ENCODE measurements at places on chromosomes 7 and 10.

GRCh38 chr10:73886085-73886529, 11.8 kb upstream of the CAMK2G start:
- DNase-seq: peak; percentile 47

DNA sequence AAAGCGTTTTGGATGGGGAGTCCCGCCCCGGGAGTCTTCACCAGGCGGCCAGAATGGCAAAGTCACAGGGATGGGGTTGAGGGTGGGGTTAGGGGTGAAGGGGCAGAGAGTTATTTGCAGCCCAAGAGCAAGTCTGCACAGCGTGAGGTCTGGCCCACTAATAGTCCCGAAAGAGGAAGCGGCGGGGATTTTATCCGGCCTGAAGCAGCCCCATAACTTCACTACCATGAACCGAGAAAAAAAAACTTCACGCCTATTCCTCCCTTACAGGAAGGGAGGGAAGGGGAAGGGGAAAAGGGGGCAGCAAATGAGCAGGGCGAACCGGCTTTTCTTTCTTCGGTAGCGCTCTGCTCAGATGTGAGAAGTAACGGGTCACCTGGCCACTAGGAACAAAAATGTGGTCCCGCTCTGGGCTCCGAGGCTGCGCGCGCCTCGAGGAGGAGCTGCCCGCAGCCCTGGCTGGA, 712 bp downstream of the ITPRIP start:
- DNase-seq: no peak

DNA sequence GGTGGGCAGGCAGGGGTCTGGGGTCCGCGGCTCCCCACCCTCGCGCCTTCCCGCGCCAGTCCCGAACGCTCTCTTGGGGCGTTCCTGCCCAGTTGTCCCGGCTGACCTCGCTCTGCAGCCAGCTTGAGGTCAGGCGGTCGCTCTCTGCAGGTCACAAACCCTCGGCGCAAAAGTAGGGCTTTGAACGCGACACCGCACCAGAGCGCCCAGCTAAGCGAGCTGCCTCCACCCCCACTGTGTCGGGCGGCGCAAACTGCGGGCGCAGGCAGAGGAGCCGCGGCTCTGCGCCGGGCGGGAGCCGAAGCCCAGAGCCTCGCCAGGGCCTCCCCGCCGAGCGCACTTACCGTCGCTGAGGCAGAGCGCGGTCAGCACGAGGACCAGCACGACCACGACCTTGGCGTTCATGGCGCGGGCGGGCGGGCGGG, 284 bp downstream of the CXCL12 start:
- no peak for DNase-seq

DNA sequence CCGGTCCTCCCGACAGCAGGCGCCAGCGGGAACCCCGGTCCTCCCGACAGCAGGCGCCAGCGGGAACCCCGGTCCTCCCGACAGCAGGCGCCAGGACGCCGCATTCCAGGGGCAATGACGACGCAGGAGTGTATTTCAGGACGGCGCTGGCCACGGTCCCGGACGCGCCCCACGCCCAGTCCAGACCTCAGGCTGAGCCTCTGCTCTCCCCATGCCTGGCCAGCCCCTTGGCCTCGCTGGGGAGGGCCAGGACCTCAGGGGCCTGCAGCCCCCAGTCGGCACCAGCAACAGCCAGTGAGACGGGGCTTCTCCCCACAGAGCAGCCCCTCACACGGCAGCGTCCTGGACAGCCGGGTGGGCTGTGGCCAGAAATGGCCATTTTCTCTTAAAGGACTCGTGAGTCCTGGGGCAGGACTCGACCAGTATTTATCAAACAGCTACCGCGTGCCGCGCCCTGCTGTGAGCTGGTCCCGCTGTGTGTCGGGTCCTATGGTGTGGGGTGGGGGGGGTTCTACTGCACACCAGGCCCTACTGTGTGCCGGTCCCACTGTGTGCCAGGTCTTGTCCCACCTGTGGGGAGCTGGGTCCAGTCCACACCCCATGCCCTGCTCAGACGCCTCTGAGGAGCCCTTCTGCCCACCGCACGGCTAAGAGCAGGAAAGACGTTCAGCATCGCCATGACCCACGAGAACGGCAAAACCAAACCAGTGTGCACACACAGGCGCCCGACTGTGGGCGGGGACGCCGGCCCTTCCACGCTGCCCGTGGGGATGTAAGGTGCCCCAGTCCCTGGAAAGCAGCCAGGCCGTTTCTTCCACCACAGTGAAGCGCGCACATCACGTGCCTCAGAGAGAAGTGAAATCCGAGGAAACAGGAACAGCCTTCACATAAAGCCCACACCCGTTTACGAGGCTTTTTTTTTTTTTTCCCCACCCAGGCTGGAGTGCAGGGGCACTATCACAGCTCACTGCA, 33.3 kb downstream of the GET4 start:
- no peak for DNase-seq

DNA sequence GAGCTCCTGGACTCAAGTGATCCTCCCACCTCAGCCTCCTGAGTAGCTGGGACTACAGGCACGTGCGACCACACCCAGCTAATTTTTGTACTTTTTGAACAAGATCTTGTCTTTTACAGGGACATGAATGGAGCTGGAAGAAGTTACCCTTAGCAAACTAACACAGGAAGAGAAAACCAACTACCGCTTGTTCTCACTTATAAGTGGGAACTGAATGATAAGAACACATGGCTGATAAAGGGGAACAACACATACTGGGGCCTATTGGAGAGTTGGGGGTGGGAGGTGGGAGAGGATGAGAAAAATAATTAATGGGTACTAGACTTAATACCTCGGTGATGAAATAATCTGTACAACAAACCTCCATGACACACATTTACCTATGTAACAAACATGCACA, 70.9 kb upstream of the INHBA start:
- no peak for DNase-seq

DNA sequence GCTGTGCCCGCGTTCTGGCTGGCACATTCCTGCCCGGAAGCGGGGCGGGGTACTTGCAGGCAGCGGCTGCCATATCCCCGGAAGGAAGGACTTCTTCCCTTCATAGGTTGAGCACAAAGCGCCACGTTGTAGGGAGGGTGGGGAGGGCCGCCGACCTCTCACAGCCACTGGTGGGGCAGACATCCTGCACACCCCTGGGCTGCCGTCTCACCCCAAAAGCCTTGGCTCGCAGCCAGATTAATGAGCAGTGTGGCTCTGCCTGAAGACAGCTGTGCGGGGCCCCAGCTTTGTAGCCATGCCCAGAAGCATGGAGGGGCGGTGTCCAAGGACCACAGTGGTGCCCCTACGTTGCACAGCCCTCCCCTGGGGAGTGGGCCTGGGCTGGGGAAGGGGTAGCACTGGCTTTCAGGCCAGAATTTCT, 54.3 kb upstream of the DPYSL4 start:
- DNase-seq: no peak

DNA sequence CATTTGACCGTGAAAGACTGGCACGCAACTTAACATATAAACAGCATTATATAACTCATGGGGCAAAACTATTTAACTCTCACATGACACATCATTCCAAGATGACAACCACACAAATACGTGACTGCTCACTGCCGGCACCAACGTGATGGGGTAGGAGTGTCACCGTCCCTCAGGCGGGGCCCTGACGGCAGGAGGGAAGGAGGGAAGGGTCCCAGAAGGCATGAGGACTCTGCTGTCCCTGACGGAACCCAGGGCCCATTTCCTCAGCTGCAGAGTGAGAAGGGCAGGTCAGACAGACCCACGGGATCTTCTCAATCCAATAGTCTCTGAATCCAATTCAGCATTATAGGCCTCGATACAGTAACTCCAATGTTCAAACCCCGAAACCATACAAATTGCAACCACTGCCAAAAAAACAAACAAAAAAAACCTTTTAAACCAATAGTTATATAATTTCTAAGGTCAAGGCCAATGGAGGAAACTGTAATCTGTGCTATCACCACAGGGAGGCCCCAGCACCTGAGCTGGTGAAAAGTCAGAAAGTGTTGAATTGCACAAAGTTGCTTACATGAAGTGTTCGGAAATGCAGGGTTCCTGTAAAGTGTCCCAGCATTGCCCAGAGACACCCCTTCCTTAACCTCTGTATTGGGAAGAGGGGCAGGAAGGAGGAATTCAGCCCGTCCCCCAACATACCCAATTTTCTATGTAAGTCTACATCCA, 137.4 kb downstream of the TNS3 start:
- DNase-seq: no peak

DNA sequence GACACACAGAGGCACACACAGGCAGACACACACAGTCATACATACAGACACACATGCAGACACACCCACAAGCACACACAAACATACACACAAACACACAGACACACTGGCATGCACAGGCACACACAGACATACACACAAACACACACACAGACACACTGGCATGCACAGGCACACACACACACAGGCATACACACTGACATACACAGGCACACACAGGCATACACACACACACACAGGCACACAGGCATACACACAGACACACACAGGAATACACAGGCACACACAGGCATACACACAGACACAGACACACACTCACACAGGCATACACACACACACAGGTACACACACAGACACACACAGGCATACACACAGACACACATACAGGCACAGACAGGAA, 340.7 kb upstream of the VSTM2A start:
- DNase-seq: no peak

GRCh38 chr10:126907423-126907970, 2.3 kb downstream of the DOCK1 start:
- DNase-seq: no peak

GRCh38 chr7:51222916-51223315, 93.7 kb downstream of the COBL start:
- DNase-seq: no peak

DNA sequence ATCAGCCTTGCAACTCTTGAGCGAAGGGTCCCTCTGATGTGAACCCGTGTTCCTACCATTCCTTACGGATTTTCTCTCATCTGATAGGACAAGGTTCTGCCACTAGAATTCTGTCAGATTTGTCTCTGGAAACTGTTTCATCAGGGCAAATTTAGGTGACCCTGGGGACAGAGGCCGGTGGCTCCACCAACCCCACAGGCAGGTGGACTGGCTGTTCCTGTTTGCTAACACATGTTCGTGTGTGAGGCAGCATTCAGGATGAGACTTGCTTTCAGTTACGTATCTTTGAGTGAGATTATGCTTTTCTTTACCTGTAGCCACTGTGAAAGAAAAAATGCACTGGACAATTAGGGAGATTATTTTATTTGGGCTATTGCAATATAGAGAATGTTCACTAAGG, 449.9 kb downstream of the INHBA start:
- no peak for DNase-seq

DNA sequence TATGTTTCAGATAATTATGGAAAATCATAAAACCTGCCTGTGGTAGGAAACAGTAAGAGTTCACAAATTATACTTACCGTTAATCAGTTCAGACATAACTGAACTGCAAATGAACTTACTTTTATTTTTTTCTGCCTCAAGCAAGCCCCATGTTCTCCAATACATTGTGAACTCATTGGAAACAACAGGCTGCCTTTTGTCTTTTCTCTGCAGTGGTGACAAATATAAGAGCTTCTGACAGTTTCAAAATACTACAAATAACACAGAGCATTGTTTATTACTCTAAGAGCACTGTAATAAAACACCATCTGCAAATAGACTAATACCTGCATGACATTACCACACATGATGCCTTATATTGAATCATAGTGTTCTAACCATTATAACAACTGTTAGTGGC, 94.0 kb upstream of the CDCA7L start:
- DNase-seq: no peak

DNA sequence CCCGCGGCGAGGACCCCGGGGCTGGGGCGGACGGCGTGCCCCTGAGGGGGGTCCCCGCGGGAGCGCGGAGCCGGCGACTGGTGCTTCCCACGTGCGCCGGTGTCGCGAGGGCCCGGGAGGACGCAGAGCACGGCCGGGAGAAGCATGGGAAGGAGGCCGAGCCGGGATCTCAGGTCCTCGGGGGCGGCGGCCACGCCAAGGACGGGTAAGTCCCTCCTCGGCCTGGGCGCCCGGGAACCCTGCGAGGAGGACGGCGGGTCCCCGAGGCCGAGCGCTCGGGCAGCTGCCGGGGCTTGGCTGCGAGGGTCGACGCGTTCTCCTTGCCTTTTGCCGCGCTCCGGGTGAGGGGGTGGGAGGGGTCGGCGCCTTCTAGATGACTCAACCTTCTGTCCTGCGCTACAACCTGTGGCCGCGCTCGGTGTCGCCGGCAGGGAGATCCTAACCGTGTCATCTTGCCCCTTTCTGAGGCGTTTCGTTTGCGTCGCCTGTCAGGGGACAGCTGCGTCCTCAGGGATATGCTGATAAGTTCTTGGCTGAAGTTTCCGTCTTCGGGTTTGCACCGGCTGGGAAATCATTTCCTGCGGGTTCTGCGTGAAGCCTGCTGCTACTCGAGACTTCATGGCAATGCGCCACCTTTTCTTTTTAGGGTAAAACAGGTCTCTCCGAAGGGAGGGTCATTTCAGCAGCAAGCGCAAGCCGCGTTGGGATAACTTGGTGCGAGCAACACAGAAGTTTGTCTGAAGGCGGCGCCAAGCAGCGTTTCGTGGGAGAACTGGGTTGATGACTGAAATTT, 529 bp downstream of the TASOR2 start:
- DNase-seq: peak; percentile 73

- DNase-seq: no peak
These were observed 452 bp downstream of the ATE1 start for GRCh38 chr10:121927318-121927840.
